ENCODE measurements at places on chromosomes 7 and 10.

GRCh38 chr7:78018641-78019446, 220.3 kb downstream of the PHTF2 start:
- no peak for DNase-seq

- no peak for DNase-seq
Measured at GRCh38 chr7:15839416-15840100, 153.1 kb upstream of the MEOX2 start.

DNA sequence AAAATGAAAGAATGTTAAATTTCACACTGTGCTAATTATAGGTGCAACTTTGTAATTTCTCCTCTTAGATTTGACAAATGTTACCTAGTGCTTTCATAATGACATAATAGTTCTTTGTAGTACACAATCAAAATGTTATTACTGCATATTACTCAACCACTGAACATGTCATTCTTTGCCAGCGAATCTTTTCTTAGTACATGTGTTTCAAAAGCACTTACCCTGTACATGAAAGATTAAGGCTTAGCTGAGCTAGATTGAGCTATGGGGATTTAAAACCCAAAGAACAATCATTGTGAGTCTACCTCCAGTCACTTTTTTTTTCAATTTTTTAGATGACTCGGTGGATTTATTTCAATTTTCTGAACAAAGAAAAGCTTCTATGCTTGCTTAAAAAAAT, 123.5 kb upstream of the FERD3L start:
- no peak for DNase-seq

- DNase-seq = peak; percentile 87
Measured at GRCh38 chr10:79068562-79069324, at the start of gene ZMIZ1. TSS of gene ZMIZ1 (plus strand) at chr10:79068966. CDS start at chr10:79201633, 132,667 bp downstream.

- no peak for DNase-seq
Measured at GRCh38 chr10:73836427-73836980, 25.1 kb upstream of the NDST2 start.

DNA sequence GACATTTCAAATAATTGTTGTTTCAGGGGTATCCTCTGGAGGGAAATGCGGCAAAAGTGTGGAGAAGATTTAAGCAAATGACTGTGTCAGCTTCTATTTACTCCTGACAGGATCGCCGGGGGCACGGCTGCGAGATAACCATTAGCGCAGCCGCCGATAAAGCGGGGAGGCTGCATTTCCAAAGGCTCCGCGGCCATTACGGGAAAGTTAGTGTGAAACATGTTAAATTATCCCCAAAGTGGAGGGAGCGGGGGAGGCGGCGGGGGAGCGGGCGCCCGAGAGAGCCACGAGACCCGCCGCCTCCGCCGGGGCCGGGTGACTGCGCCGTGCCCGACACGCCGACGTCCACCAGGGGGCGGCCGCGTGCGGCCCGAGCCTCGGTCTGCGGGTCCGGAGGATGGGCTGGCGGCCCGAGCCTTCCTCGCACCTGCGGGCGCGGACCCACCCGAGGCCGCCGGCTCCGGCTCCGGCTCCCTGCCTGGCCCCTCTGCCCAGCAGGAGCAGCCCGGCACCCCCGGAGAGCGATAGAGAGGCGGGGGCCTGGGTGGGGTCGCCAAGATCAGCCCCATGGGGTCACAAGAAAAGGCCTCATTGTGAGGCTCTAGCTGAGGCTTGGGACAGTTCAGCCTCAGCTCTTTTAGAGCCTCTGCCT, 74.4 kb upstream of the PAX2 start:
- DNase-seq = peak; percentile 57

- DNase-seq = no peak
Measured at GRCh38 chr7:50502001-50502684, 52.0 kb upstream of the FIGNL1 start.

GRCh38 chr10:59400214-59400613, 37.9 kb upstream of the FAM13C start:
- DNase-seq = no peak

- DNase-seq = peak; percentile 25
Measured at GRCh38 chr7:100673942-100674410, 436 bp downstream of the GNB2 start.

DNA sequence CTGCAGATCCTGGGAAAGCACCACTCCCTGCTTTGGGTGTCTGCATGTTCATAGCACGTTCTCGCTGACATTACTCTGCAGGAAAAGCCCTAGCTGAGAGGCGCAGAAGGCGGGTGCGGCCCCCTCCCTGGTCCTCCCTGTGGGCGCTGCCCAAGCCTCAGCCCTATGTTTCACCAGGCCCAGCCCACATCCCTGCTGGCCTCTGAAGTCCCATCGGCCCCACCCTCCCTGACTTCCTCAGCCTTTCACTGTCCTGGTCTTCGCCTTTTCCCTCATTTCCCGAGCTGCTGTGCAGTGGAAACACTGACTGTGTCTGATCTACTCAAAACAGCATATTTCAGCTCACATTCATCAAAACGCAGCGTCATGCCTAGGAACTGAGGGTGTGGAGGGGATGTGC, 36.3 kb upstream of the DIP2C start:
- DNase-seq = no peak

DNA sequence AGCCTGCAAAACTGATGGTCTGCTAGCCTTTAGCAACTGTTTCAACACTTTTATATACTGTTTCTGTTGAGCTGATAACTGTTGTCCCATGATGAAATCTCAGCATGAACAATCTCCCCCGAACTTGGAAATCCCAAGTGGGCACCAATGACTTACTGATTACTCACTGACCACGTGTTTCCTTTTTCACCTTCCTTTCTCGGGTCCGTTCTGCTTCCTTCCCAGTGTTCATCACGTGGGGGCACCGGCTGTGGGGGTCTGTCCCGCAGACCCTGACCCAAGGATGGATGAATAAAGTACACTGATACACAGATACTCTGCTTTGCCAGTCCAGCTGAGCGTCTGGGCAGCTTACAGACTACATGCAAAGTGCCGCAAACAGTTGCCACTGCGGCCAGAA, 39.0 kb upstream of the RASGEF1A start:
- no peak for DNase-seq

- no peak for DNase-seq
Measured at GRCh38 chr10:117391436-117392205, 16.4 kb upstream of the PDZD8 start.

DNA sequence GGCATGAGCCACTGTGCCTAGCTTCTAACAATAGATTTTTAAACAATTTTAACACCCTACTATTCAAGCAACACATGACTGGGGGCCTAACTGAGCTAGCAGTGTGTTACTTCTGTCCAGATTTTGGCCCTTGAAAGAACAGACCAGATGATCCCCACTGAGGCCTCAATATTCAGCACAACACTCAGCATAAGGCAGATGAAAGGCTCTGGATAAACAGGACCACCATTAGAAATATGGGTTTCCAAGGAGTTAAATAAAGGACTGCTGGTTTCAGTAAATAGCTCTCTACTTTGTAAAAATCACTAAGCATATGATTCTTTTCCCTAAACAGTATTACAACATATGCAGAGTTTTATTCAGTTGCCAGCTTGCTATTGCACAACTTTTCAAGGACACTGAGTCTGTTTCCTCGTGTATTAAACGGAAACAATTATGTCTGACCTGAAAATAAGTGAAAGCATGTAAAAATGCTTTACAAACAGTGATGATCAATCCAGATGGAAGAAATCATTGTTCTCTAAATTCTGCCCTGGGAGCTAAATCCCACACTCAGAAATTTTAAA, 23.8 kb upstream of the FZD1 start:
- no peak for DNase-seq

- no peak for DNase-seq
Measured at GRCh38 chr10:86281396-86281795, 85.2 kb downstream of the GRID1 start.
